Activated CD8-positive, alpha-beta memory T cell treated with anti-CD3 and anti-CD28 coated beads for 4 hours (primary cell): ENCODE measurements at places on chromosomes 1 and 21.

- DNase-seq: no peak
Measured at GRCh38 chr1:30616759-30617158, 106.6 kb downstream of the MATN1 start.

- no peak for DNase-seq
Measured at GRCh38 chr1:97423403-97423802, 497.4 kb downstream of the DPYD start.

GRCh38 chr1:41631154-41631553 is 146.7 kb upstream of the EDN2 start:
- DNase-seq: no peak

DNA sequence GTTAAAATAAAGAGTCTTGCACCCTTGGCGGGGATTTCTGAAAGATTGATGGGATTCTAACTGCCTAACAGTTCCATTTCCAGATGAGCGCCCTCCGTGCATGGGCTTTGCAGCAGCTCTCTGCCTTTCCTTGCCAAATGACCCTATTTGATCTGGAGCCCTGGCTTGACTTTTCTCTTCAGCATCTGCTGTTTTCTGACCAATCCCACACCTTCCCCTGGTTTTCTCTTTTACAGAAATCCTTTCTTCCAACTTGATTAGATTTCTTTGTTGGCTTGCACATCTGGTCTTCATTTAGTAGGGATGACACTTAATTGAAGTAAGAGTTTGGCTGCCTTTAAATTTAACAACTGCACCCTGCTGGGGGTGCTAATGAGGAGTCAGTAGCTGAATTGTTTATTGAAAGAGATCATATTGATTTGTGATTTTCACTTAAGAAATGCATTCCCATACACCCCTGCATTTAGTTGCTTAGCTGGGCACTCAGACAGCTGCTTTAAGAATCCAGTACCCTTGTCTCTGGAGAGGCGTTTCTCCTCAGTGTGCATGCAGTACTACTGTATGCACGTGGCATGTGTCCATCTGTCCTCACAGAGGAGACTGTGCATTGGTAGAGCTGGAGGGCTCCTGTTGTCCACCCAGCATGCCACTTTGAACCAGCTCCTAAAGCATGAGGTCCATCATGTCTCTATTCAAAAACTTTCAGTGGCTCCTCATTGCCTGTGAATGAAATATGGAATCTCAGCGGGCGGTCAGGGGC is 99.7 kb downstream of the NOS1AP start:
- no peak for DNase-seq

DNA sequence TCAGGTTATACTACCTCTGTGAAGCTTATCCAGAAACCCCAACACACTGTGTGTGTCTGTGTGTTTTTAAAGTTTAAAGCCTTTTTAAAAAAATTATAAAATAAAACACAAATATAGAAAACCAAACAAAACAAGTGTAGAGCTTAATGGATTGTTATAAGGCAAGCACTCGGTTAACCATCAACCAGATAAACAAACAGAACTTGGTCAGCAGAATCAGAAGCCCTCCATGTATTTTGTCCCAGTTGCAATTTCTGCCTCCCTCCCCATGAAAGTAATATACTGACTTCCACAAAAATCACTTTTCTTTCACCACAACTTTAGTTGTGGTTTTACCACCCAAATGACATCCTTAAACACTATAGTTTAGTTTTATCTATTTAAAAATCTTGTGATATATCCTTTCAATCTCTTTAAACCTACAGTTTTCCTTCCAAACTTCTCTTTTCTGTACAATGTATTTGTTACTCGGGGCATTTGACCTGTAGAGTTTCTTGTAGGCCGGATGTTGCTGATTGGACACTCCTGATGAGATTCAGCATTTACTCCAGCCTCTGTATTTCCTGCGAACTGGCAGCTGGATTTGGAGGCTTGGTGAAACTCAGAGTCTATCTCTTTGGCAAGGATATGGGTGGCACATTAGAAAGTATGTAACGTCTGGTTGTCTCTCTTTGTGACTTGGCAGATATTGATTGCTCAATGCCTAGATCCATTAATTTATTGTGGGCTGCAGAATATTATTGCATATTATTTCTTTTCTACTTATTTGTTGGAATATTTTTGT is 8.6 kb downstream of the PAPPA2 start:
- no peak for DNase-seq

GRCh38 chr1:203459671-203460201 is 15.9 kb upstream of the PRELP start:
- no peak for DNase-seq

- DNase-seq: no peak
Measured at GRCh38 chr1:214604523-214604922, 1.5 kb downstream of the CENPF start.

DNA sequence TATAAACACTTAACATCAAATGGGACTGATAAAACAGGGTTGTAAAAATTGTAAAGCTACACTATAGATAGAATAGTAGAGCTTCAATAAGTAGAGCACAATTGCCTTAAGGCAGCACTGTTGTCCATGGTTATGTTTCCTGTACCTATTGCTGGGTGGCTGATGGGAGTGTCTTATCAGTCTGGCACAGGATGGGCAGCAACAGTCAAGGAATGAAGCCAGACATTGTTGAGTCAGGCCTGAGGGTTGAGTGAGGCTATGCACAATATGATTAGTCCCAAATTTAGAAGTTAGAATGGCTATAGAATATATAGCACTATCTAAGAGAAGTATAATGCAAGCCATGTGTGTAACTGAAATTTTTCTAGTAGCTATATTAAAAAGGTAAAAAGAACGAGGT is 25.0 kb upstream of the CD1D start:
- no peak for DNase-seq

DNA sequence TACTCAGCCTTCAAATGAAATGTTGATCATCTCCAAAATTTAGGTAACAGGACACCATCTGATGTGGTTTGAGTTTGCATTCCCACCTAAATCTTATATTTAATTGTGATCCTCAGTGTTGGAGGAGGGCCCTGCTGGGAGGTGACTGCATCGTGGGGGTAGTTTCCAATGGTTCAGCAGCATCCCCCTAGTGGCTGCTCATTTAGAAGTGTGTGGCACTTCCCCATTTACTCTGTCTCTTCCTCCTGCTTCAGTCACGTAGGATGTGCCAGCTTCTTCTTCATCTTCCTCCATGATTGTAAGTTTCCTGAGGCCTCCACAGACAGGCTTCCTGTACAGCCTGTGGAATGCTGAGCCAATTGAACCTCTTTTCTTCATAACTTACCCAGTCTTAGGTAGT is 731.2 kb downstream of the USP25 start:
- DNase-seq: no peak

GRCh38 chr1:61056573-61057439 is 25.6 kb upstream of the NFIA start:
- DNase-seq: no peak

DNA sequence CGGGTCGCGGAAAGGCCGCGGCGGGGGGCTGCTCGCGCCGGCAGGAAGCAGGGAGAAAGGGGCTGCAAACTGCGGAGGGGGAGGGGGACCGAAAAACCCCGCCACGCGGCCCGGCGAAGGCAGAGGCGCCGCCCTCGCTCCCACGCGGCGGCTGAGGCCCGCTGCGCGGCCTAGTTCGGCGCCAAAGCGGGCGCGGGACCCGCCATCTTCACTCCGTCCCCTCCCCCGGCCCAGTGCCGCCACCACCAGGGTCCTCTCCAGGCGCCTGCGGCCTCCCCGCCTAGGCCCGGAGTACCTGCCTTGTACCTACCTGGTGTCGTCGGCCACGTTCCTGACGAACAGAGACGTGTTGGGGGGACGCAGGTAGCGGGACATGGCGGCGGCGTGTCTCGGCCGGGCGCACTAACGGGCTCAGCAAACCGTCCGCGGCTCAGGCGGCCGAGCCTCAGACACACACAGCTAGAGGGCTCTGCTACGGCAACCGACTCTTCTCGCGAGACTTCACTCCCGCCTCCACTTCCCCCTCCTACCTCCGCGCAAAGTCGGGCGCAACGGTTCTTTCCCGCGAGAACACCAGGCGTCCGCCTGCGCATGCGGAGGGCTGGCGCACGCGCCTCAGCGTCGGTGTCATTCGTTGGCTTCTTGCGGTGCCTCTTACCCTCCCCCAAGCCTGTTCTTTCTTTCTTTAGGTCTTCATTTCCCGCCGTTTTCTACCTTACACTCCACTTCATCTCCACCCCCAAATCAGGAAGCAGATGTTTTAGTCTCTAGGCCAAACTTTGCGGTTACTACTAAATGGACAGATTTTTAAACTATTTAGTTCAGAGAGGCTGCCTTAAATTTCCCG is at the start of gene SRSF10:
Gene SRSF10 (minus strand): TSS at position 447 of the 847 bp plus-strand sequence. CDS start 72 bp downstream, at position 375.
- peak; percentile 95 for DNase-seq

GRCh38 chr1:76291737-76292136 is 217.2 kb downstream of the ST6GALNAC3 start:
- DNase-seq: no peak

DNA sequence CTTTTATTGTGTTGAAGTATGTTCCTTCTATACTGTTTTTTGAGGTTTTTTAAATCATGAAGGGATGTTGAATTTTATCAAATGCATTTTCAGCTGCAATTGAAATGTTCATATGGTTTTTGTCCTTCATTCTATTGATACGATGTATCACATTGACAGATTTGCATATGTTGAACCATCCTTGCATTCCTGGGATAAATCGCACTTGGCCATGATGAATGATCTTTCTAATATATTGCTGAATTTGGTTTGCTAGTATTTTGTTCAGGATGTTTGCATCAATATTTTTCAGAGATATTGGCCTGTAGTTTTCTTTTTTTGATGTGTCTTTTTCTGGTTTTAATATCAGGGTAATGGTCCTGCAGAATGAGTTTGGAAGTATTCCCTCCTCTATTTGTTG is 214.0 kb downstream of the LMO4 start:
- no peak for DNase-seq

DNA sequence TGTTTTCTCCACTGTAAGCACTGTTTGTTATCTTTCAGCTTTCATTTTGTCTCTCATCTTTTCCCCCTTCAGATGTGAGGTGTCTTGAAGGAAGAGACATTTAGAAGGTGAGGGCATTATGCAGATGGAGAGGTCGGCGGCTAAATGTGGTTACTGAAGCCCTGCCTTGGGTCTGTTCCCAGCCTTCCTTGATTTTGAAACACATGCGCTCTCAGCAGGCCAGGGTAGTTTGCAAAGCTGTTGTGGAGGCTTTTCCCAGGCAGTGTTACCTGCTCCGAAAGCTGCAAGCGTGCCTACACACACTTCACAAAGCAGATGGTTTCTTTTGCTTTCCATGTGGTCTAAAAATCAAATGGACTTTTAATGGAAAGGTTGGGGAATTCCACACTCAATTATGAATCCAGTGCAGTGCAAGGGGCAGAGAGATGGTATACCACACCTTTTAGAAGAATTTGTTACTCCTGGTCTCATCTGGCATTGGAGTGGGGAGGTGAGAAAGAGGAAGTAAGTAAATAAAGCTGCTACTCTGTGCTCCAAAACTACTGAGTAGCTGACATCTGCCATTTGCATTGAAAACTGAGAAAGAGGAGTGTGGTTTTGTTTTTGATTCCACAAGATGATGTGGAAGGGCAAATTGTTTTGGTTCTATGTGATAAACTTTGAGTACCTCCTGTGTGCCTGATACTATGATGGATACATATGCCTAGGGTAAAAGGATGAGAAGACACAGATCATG is 91.9 kb downstream of the NFIA start:
- no peak for DNase-seq

DNA sequence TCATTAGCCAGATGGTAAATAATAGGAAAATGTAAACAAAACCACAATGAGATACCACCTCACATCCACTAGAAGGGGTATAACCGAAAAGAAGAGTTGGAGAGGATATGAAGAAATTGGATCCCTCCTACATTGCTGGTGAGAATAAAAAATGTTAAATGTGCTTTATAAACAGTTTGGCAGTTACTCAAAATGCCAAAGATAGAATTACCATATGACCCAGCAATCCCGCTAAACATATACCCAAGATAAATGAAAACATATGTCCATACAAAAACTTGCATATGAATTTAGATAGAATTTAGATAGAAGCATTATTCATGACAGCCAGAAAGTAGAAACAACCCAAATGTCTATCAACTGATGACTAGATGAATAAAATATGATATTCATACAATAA is 4.4 kb upstream of the FMO2 start:
- DNase-seq: no peak

- no peak for DNase-seq
Measured at GRCh38 chr1:213641312-213641711, 346.5 kb upstream of the PROX1 start.

- DNase-seq: no peak
Measured at GRCh38 chr1:171173069-171173468, 12.0 kb upstream of the FMO2 start.

DNA sequence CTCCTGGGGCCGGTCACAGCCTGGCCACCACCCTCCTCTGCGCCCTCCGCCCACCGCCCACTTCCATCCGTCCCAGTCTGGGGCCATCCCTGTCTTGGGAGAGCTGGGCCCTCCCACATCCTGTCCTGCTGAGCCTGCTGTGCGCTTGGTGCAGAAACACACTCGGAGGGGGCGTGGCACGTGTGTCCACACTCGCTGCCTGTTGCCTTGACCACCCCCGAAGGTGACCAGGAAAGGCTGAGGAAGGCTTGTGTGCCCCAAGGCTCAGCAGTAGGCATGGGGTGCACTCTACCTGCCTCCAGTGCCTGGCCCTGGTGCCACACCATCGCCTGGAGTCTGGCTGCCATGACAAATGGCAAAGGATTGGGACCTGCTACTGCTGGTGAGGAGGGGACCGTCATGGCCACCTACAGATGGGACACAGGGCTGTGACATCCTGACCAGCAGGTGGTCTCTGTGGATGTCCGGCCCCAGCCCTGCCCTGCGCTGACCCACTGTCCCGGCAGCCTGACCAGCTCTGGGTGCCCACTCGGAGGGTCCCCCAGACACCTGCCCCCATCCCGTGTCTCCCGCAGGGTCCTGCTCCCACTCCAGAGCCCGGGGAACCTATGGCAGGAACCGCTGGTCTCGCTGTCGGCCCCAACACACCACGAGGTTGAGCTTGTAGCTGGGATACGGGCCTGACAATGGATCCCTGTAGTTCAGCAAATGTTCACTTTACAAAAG is 23.2 kb upstream of the PTTG1IP start:
- no peak for DNase-seq

DNA sequence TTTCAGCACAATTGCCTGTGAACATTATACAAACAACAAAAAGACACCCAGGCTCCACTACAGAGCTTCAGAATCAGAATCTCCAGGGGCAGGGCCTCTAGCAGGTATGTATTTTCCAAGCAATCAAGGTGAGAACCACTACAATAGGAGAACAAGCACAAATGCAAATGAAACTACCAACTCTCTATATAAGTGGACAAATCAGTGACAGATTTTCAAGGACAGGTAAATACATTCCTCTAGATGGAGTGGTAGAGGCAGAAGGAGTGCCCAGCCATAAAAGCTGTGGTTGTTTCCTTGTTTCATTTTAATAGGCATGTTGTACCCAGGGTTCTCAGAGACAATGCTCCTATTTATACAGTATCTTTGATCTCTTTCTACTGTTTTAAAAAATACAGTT is 20.1 kb upstream of the CCDC17 start:
- no peak for DNase-seq

DNA sequence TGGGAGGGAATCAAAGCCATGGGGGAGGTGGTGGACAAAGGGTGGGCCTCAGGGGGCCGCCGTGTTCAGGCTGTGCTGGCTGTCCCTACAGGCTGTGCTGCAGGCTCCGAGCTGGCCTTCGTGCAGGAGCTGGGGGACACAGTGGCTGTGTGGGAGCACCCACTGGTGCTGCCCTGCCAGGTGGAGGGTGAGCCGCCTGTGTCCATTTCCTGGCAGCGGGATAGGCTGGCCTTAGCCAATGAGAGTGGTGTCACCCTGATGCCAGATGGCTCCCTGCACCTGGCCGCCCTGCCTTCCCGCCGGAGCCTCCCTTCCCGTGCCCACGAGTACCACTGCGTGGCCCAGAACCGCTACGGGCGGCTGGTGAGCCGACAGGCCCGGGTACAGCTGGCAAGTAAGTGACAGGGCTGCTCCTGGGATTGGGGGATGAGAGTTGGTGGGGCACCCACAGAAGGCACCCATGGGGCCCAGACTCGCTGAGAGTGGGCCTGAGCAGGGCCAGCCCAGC is 20.2 kb downstream of the SLC27A3 start:
- DNase-seq: no peak
